ENCODE measurements at places on chromosomes 16 and 17.

DNA sequence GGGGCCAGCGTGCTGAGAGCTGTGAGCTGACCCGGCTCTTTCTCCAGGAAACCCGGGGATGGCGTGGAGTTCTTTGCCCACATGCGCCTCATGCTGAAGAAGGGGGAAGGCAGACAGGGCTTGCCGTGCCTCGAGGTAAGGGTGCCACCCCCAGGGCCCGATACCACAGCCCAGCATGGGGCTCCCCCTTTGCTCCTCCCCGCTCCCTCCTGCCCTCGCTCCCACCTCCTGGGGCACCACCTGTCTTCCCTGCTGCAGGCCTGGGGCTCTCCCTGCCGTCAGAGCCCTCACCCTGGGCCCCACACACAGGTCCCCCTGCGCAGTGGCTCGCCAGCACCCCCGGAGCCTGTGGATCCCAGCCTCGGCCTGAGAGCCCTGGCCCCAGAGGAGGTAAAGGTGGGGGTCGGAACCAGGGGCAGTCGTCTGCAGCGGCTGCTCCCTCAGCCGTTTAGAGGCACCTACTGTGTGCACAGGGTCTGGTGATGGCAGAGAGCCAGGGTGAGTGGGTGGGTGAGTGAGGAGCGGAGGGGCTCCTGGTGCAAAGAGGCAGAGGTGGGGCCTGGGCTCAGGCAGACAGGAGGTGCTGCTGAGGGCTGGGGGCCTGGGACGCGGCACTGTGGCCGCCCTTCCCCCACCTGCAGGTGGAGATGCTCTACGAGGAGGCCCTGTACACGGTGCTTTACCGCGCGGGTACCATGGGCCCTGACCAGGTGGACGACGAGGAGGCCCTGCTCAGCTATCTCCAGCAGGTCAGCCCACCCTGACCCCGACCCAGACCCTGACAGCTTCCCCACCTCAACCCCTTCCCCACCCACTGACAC is 5.6 kb downstream of the BAIAP3 start:
- no peak for DNase-seq

- no peak for DNase-seq
Measured at GRCh38 chr17:42845556-42845917, 1.2 kb downstream of the AOC2 start.

GRCh38 chr16:79887541-79888540 is 287.3 kb upstream of the MAF start:
- no peak for DNase-seq

GRCh38 chr17:20095336-20096080 is 86.3 kb downstream of the SPECC1 start:
- peak; percentile 17 for DNase-seq

GRCh38 chr16:86610779-86611524 is 32.6 kb downstream of the FOXL1 start:
- DNase-seq, result no peak

- no peak for DNase-seq
Measured at GRCh38 chr16:86978445-86979030, 338.7 kb downstream of the C16orf95 start.
